Endodermal cell (in vitro differentiated cells): ENCODE measurements at places on chromosomes 5 and 9.

DNA sequence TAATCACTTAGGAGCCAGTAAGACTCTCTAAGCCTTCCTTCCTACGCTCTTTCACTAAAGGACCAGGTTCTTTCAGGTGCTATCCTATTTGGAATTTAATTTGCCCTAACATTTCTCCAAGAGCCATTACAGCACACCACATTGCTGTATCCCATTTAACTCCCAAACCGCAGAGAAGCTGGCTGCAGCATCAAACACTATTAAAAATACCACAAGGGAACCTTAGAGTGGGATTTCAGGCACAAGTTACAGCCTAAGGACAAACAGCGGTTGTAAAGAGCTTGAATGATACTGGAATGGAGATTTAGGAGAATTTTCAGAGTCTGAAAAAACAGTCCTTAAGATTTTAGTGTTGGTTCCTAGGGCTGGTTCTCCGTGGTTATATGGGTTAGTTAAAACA lies 566.4 kb downstream of the RAB3C start:
- H3K27me3 ChIP-seq, result peaks cover 21% of the 10 kb centered on the region
- no peaks in the 10 kb centered on the region for H3K36me3 ChIP-seq
- no peak for DNase-seq
- no peak overlapping the region for H3K27ac ChIP-seq

DNA sequence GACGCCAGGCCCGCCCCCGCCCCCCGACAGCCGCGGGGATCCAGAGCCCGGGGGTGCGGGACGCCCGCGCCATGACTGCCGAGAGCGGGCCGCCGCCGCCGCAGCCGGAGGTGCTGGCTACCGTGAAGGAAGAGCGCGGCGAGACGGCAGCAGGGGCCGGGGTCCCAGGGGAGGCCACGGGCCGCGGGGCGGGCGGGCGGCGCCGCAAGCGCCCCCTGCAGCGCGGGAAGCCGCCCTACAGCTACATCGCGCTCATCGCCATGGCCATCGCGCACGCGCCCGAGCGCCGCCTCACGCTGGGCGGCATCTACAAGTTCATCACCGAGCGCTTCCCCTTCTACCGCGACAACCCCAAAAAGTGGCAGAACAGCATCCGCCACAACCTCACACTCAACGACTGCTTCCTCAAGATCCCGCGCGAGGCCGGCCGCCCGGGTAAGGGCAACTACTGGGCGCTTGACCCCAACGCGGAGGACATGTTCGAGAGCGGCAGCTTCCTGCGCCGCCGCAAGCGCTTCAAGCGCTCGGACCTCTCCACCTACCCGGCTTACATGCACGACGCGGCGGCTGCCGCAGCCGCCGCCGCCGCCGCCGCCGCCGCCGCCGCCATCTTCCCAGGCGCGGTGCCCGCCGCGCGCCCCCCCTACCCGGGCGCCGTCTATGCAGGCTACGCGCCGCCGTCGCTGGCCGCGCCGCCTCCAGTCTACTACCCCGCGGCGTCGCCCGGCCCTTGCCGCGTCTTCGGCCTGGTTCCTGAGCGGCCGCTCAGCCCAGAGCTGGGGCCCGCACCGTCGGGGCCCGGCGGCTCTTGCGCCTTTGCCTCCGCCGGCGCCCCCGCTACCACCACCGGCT lies 1.0 kb downstream of the FOXE1 start:
- H3K4me1 ChIP-seq, result peaks cover 17% of the 10 kb centered on the region
- no peaks in the 10 kb centered on the region for H3K36me3 ChIP-seq
- H3K27me3 ChIP-seq, result peaks cover 100% of the 10 kb centered on the region
- DNase-seq, result peak; percentile 87
- H3K27ac ChIP-seq, result no peak overlapping the region

- no peaks in the 10 kb centered on the region for H3K27me3 ChIP-seq
- H3K4me3 ChIP-seq, result no peak overlapping the region
- no peak for DNase-seq
Observed at GRCh38 chr9:94199776-94200175, 59.3 kb upstream of the ZNF169 start.

GRCh38 chr9:21996858-21997257 lies 2.3 kb downstream of the CDKN2B-AS1 start:
- no peaks in the 10 kb centered on the region for H3K4me1 ChIP-seq
- H3K36me3 ChIP-seq, result no peaks in the 10 kb centered on the region
- H3K27ac ChIP-seq, result no peak overlapping the region
- no peak for DNase-seq

- H3K4me3 ChIP-seq, result no peak overlapping the region
- H3K27me3 ChIP-seq, result no peaks in the 10 kb centered on the region
- no peak for DNase-seq
- H3K4me1 ChIP-seq, result no peaks in the 10 kb centered on the region
- no peaks in the 10 kb centered on the region for H3K36me3 ChIP-seq
Observed at GRCh38 chr5:101393795-101394450, 490.8 kb upstream of the ST8SIA4 start.

- peaks cover 21% of the 10 kb centered on the region for H3K4me1 ChIP-seq
- H3K4me3 ChIP-seq, result no peak overlapping the region
- peaks cover 48% of the 10 kb centered on the region for H3K36me3 ChIP-seq
- no peak overlapping the region for H3K27ac ChIP-seq
- DNase-seq, result no peak
Observed at GRCh38 chr9:33129251-33129885, 37.8 kb downstream of the B4GALT1 start.

GRCh38 chr5:175460126-175460525 lies 16.1 kb upstream of the DRD1 start:
- no peak overlapping the region for H3K27ac ChIP-seq
- no peaks in the 10 kb centered on the region for H3K27me3 ChIP-seq
- peaks cover 6% of the 10 kb centered on the region for H3K4me1 ChIP-seq

GRCh38 chr9:134475011-134475790 lies 148.9 kb downstream of the RXRA start:
- no peaks in the 10 kb centered on the region for H3K36me3 ChIP-seq
- H3K4me1 ChIP-seq, result no peaks in the 10 kb centered on the region
- H3K27ac ChIP-seq, result no peak overlapping the region
- H3K4me3 ChIP-seq, result no peak overlapping the region
- DNase-seq, result no peak

DNA sequence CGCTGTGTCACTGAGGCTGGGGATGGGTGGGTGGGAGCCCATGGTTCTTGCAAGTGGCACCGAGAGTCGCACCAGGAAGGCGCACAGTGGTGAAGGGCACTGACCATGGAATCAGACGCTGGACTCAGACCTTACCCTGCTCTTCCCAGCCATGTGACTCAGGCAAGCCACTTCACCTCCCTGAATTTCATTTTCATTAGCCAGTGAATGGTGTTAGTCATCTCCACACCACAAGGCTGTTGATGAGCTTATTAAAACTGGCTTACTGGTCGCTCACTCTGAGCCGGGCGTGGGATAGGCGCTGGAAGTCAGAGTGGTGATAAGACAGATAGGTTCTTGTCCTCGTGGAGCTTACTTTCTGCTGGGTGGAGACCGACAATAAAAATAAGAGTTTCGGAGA lies 25.1 kb downstream of the FGF18 start:
- no peak for DNase-seq
- no peaks in the 10 kb centered on the region for H3K36me3 ChIP-seq
- H3K27ac ChIP-seq, result no peak overlapping the region
- H3K4me1 ChIP-seq, result no peaks in the 10 kb centered on the region
- no peak overlapping the region for H3K4me3 ChIP-seq
- H3K27me3 ChIP-seq, result no peaks in the 10 kb centered on the region

- peaks cover 7% of the 10 kb centered on the region for H3K4me1 ChIP-seq
- H3K27me3 ChIP-seq, result no peaks in the 10 kb centered on the region
- no peak overlapping the region for H3K27ac ChIP-seq
- no peak overlapping the region for H3K4me3 ChIP-seq
Observed at GRCh38 chr9:86979657-86980056, 32.4 kb upstream of the GAS1 start.

- no peak for DNase-seq
- no peaks in the 10 kb centered on the region for H3K36me3 ChIP-seq
- no peak overlapping the region for H3K4me3 ChIP-seq
- no peaks in the 10 kb centered on the region for H3K27me3 ChIP-seq
- no peak overlapping the region for H3K27ac ChIP-seq
- peaks cover 11% of the 10 kb centered on the region for H3K4me1 ChIP-seq
Observed at GRCh38 chr5:119341452-119342349, 14.1 kb upstream of the TNFAIP8 start.

DNA sequence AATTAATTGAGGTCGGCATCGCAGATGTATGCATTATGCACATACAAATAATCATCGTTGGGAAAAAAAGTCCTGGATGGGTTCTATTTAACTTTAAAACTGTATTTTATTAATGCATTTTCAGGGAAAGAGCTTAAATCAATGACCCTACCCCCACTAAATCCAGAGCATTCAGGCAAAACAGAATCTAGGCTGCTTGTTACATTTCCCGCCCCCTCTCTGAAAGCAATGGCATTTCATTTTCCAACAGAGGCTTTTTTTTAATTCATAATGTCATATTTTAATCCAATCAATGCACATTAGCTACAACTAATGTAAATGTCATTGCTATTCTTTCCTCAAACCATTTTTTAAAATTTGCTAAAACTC lies 117.4 kb upstream of the GRIA1 start:
- no peak for DNase-seq
- H3K4me3 ChIP-seq, result no peak overlapping the region
- H3K27ac ChIP-seq, result no peak overlapping the region
- no peaks in the 10 kb centered on the region for H3K27me3 ChIP-seq
- H3K36me3 ChIP-seq, result no peaks in the 10 kb centered on the region
- H3K4me1 ChIP-seq, result no peaks in the 10 kb centered on the region
